ENCODE measurements at places on chromosomes 4 and X.

DNA sequence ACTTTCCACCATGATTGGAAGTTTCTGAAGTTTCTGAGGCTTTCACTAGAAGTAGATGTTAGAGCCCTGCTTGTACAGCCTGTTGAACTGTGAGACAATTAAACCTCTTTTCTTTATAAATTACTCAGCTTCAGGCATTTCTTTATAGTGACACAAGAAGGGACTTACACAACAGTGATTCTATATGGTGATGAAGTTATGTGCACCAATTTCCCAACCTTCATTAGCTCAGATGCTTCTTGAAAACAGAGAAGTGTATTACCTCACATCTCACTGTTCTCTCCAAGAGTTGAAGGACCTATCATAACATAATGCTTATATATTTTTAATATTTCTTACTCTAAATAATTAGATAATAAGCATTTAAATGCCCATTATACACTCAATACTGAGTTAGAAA is 202.1 kb upstream of the ANXA10 start:
- DNase-seq = no peak

DNA sequence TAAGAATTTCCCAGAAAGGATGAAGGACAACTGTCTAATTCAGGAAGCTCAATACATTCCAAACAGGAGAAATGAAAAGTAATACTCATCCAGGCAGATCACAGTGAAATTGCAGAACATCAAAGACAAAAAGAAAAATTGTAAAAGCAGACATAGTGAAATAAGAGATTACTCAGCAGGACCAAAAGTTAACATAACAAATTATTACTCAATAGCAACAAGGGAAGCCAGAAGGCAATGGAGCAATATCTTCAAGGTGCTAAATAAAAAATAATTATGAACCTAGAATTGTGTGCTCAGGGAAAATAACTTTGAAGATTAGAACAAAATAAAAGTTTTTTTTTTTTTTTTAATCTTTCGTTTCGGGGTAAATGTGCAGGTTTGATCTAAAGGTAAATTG is 30.5 kb upstream of the ENPP6 start:
- DNase-seq = no peak

- DNase-seq = no peak
Measured at GRCh38 chr4:16785793-16786527, 112.5 kb downstream of the LDB2 start.

DNA sequence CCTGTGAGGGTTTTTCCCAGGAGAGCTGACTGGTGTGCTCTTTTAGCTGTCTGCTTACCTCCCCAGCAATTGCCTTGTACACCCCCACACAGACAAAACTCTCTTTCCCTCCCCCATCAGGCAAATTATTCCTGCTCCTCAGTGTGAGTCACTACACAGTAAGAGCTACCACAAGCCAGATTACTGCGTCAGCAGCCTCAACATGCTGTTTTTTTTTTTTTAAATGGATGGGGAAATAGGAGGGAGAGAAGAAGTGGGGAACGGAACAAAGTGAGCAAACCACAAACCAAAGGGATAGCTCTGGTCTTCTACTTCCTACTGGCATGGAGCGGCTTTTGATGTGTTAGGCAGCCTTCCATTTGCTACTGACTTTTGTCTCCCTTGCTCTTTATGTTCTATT is 107.5 kb upstream of the ACSL4 start:
- DNase-seq = peak; percentile 26

GRCh38 chr4:21921526-21922180 is 26.9 kb downstream of the KCNIP4 start:
- no peak for DNase-seq

GRCh38 chrX:136589966-136590365 is 58.0 kb downstream of the VGLL1 start:
- DNase-seq = no peak

- DNase-seq = no peak
Measured at GRCh38 chr4:180966312-180966711, 1276.9 kb upstream of the TENM3 start.

- DNase-seq = no peak
Measured at GRCh38 chr4:104408878-104409277, 85.8 kb downstream of the CXXC4 start.

- no peak for DNase-seq
Measured at GRCh38 chr4:189304167-189304566, 636.5 kb upstream of the FRG1 start.

DNA sequence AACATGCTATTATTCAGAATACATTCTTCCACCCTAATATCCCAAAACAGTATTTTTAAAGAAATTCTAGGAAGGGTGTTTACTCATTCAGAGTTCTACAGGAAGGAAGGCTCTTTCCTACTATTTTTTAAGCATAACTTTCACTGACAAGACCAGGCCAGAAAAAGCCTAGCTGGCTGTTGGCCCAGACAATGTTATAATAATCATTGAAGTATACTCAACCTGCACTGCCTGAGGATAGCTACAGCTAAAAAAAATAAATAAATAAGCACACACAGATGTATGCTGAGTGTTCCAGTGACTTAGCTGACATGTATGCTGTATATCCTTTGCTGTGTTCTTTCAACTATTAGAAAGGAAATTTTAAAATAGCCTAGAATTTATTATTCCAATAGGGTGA is 145.8 kb upstream of the SPRY1 start:
- no peak for DNase-seq

DNA sequence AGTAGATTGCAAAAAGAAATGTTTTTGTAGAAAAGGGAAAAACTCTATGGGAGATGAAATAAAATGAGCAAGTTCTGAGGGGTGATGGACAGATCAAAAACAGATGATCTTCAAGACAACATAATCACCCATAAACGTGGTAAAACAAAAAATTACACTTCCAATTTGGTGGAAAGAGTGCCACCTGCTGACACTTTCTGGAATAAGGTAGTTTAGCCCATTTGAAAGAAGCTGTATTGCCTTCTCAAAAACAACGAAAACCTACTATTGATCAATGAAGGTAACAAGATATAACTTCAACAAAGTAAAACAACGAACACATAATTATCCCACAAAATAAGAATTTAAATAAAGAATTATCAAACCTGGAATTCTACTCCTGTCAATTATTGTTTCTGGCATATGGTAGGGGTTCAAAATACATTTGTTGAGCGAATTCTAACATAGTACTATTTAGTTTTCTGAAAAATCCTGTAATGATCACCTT is 2.5 kb downstream of the COQ2 start:
- peak; percentile 69 for DNase-seq

DNA sequence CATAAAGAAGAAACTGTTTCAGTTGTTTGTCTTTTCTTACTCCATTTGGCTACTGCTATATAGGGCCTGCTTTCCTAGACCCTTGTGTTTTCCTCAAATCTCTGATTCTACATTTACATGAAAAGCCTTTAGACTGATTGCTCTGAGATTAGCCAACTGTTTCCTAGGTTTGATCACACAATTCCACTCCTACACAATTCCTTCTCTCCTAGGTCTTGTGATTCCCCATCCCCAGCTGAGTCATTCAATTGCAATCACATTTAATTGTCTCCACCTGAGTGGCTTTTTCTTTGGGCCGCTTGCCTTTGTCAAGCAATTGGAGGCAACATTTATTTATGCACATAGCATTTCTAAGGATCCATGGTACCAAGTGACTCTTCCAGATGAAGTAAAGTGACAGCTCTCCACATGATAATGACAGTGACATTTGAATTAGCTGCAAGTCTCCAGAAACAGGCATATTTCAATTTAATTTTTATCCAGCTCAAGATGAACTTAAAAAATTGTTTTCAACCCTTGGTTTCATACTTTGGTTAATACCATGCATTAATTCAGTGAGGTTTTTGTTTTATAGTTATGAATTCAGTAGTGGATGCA is 35.8 kb downstream of the ATXN3L start:
- no peak for DNase-seq

DNA sequence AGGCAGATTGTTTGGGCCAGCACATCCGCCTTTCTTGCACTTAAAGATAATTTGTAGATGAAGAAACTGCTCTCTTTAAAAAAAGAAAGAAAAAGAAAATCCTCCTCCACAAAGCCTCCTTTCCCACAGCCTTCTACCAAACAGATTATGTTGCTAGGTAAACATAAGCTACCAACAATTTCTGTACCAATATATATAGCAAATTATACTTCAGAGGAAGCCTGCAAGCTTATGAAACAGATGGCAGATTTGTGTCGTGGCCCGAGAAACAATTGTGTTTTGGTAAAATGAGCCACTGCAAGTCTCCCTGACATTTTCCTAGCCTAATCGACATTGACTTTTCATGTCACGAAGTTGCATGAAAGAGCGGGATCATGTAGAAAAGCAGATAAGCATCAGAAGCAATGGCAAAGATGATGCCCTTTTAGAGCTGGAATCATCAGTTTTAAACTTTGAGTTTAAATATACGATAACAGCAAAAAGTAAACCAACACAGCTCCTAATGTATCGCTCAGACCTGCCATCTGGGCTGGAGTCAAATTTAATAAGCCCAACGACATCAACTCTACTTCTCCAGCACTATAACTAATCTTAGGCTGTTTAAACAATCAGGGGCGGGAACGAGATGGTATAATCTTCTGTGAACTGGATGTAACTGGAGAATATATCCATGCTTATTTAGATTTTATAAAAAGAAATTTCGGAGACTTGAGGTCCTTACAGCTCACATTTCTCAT is 94.9 kb upstream of the PLAC1 start:
- DNase-seq = no peak

- DNase-seq = no peak
Measured at GRCh38 chrX:132501606-132502005, 12.8 kb upstream of the MBNL3 start.
